ENCODE measurements at places on chromosomes 7 and 10.
A peak's percentile ranks its signal among the peaks of the same experiment; 100 is the strongest.

DNA sequence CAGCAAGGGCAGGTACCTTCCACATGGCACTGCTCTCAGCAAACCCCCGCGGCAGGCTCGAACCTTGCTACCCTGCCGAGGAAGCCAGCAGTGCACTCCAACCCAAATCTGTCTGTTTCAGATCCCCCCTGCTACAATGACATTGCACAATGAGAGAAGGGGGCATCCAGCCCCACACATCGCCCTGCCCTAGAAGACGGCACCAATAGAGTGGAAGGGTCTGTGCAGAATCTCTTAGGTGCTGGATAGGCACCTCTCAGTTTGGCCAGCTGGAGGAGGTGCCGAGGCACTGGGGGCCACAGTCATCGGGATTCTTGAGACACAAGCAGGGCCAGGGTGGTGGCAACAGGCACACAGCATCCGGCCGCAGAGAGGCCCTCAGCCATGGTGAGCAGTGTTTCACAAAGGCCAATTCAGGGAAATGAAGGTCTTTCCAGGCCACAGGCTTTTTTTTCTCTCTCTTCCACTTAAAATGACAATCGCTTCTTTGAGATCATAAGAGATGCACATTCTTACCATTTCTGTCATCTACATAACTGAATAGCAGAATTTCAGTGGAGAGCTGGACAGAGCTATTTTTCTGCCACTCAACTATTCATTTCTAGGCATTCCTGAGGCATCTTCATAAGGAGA, 281.3 kb downstream of the TNS3 start:
- DNase-seq: no peak

- no peak for DNase-seq
Measured at GRCh38 chr7:69989551-69989950, 391.3 kb downstream of the AUTS2 start.

GRCh38 chr7:87712571-87712970, 84.4 kb downstream of the RUNDC3B start:
- DNase-seq: no peak

DNA sequence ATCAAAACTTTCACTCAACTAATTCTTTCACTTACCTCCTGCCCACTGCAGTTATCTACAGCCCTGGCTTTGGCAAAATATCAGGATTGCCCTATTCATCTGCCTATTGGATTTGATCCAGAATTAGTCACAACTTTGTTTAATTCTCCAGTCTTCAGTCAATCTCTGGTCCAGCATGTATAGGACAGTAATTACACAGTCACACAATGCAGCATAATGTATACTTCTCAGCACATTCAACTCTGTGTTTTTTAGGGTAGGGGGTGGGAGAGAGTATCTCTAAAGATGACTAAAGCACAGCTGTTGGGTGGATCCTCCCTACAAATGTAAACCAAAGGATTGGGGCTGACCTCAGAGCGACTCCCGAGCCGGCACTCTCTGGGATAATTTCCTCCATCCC, 17.7 kb upstream of the NRP1 start:
- no peak for DNase-seq

DNA sequence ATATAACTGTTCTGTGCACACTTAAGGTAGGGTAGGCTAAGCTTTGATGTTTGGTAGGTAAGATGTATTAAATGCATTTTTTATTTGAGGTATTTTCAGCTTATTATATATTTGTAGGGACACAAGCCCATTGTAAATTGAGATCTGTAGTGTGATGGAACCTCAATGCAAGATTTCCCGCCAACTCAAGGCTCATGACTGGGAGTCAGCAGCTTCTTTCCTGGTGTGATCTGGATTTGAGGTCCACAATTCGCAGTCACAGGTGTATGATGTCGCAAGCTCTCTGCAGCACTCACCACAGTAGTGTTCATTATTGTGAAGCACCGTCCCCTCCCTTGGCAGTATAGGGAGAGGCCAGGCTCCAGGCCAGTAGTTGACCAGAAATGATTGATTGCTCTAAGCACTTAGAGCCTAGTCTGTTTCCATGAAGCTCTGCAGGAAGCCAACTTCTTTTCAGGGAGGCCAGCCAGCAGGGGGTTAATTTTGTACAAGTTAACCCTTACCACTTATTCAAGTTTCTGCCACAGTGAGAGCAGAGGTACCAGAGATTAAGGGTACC, 54.9 kb downstream of the SEM1 start:
- no peak for DNase-seq

- DNase-seq: peak; percentile 48
Measured at GRCh38 chr10:5297466-5297865, 67.3 kb upstream of the UCN3 start.

GRCh38 chr7:3138997-3139396, 95.3 kb upstream of the CARD11 start:
- no peak for DNase-seq

All from activated CD4-positive, alpha-beta T cell treated with anti-CD3 and anti-CD28 coated beads for 48 hours (primary cell).